ENCODE measurements at places on chromosomes 2 and 18. TPM values are rescaled to one million over a fixed set of nuclear protein-coding genes. Genes with fewer than 3 reads are reported as not detected.

DNA sequence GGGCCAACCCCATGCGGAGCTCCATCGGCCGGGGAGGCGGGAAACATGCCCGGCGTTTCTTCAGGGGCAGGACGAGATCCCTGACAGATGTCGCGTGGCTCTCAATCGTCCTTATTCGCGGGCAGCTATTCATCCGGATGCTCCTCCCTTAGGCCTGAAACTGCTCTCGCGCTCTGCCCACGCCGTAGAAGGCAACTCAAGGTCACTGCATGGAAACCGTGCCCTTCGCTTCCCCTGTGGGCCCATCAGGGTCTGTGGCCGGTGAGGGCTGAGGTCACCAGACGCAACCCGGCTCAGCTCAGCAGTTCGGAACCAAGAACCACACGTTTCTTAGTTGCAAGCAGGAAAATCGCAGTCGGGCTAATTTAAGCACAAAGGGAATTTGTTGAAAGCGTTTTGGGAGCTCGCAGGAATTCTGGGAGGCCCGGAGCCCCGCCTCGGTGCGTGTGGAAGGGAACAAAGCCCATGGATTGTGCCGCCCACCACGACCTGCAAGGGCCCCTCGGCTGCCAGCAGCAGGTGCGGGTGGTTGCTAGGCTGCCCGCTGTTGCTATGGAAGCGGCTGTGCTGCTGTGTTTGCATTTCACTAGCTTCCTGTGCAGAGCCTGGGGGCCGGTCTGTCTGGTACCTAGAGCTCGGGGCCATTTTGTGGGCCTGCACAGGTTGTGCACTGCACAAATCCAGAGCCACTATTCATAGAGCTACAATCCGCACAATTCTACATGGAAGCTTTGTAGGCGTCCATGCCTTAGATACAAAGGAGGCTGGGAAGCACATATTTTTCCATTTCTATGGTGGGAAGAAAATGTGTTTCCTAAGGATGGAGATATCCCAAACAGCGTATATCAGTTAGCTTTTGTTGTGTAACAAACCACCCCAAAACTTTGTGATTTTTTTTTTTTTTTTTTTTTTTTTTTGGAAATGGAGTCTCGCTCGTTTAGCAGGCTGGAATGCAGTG lies 6.0 kb upstream of the ALLC start:
- peak; percentile 62 for DNase-seq

- no peak for DNase-seq
Observed at GRCh38 chr2:76128622-76129021, 417.9 kb upstream of the GCFC2 start.

- no peak for DNase-seq
Observed at GRCh38 chr2:202149155-202149762, 76.2 kb downstream of the KIAA2012 start.

DNA sequence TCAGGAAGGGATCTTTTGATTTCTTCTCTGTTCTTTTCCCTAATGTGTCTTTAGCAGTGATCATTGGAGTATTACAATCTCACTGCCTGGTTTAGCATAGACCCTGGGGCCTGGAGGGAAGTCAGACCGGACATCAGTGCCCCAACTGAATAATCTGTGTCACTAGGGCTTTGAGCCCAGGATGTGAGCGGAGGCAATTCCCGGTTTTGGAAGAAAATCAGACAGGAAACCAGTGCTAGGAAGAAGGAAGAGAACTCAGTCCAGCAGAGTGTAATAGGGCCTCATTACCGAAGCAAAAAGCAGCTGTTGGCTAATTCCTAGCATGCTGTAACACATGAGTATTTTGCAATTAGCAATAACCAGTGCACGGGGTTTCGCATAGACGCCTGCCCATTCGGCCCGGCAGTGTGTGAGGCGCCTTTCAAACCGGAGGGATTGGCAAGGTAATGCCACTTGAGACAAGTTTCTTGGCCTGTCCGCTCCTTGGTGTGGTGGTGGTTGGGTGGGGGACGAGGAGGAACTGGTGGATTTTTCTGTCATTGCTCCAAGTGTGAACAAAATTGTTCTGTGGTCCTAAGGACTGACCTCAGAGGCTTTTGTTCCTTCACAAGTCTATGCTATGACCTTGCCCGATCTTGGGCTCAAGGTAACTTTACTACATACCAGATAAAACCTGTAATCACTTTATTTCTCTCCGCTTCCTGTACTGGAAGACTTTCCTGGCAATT lies 2.8 kb downstream of the FOSL2 start:
- peak; percentile 78 for DNase-seq

DNA sequence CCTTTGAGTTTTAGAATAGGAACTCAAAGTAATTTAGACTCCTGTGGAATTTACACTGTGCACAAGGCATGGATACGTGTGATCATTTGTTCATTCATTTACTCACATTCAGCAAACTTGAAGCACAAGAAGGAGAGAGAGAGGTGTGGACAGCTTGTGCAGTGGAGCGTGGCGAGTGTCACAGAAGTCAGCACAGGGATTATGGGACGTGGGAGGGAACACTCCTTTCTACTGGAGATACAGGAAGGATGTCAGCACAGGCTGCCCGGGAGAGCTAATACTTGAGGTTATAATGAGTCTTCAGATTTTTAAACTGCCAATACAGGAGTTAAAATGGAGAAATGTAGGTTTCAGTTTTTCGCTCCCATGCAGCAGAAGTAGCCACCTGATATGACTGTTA lies 7.0 kb downstream of the FAM228A start:
- no peak for DNase-seq

GRCh38 chr2:136129601-136130000 lies 11.7 kb upstream of the CXCR4 start:
- DNase-seq, result no peak

GRCh38 chr2:230582851-230583283 lies 129.8 kb upstream of the CAB39 start:
- no peak for DNase-seq

CSRNP3 gene
- 0.87 TPM for total RNA-seq

TMEM17 gene
- 0.87 TPM for total RNA-seq

TRIB2 gene
- 67.6 TPM for total RNA-seq

Measured in stomach (tissue), 19 donors.